ENCODE measurements at places on chromosomes 1 and 21. TPM values are rescaled to one million over a fixed set of nuclear protein-coding genes. Genes with fewer than 3 reads are reported as not detected.

The SELL gene
- total RNA-seq: under 0.01 TPM

The FAM151A gene
- total RNA-seq: not detected

The FCRL5 gene
- total RNA-seq: not detected

The GJC2 gene
- total RNA-seq: 2.1 TPM

The UBXN10 gene
- total RNA-seq: under 0.01 TPM

The EPHA8 gene
- not detected for total RNA-seq

The RGS8 gene
- total RNA-seq: 0.16 TPM

The MACO1 gene
- total RNA-seq: 20.6 TPM

The S100A7A gene
- total RNA-seq: not detected

The INAVA gene
- not detected for total RNA-seq

The KIAA1614 gene
- 15.4 TPM for total RNA-seq

The OR2T2 gene
- not detected for total RNA-seq

The NBPF4 gene
- total RNA-seq: not detected

The DYNLT4 gene
- not detected for total RNA-seq

The ADAM30 gene
- not detected for total RNA-seq

The PLXNA2 gene
- total RNA-seq: 5.8 TPM
